IMR-90 (cell line): ENCODE measurements at places on chromosomes 2 and 18. TPM values are rescaled to one million over a fixed set of nuclear protein-coding genes. Genes with fewer than 3 reads are reported as not detected.

NT5DC4 gene
- total RNA-seq: not detected in 2 replicates

MOGAT1 gene
- not detected in 2 replicates for total RNA-seq

NMUR1 gene
- total RNA-seq: not detected in 2 replicates

GATA6 gene
- total RNA-seq: 2.5 and 3.3 TPM in 2 replicates

SOCS6 gene
- total RNA-seq: 53.9 and 57.4 TPM in 2 replicates

SULT6B1 gene
- total RNA-seq: not detected in 2 replicates

GPR17 gene
- not detected in 2 replicates for total RNA-seq

REEP1 gene
- total RNA-seq: under 0.01 TPM in 2 replicates

SP110 gene
- 9.3 and 11.1 TPM in 2 replicates for total RNA-seq

PROC gene
- 0.28 TPM in 1 of 2 replicates, not detected in the other for total RNA-seq

REG3G gene
- total RNA-seq: not detected in 2 replicates

MPV17 gene
- total RNA-seq: 70.4 and 80.5 TPM in 2 replicates

EGR4 gene
- total RNA-seq: not detected in 2 replicates

ALK gene
- not detected in 2 replicates for total RNA-seq

KIF1A gene
- under 0.01 TPM in 1 of 2 replicates, not detected in the other for total RNA-seq

INHA gene
- total RNA-seq: not detected in 2 replicates

STK39 gene
- total RNA-seq: 11.8 and 25.8 TPM in 2 replicates

ARPC2 gene
- total RNA-seq: 635 and 696 TPM in 2 replicates

CHRND gene
- not detected in 2 replicates for total RNA-seq

HRH4 gene
- not detected in 2 replicates for total RNA-seq

KCNJ3 gene
- total RNA-seq: not detected in 2 replicates

LGALSL gene
- total RNA-seq: 1.7 and 2.9 TPM in 2 replicates

CFAP210 gene
- total RNA-seq: not detected in 2 replicates

IL36G gene
- total RNA-seq: not detected in 2 replicates

ADD2 gene
- not detected in 2 replicates for total RNA-seq

TMEM17 gene
- 1.3 and 2.2 TPM in 2 replicates for total RNA-seq

SPP2 gene
- total RNA-seq: not detected in 2 replicates

DYNAP gene
- total RNA-seq: not detected in 2 replicates

CNDP1 gene
- total RNA-seq: not detected in 2 replicates

IL1RL2 gene
- total RNA-seq: 0.28 and 0.36 TPM in 2 replicates

APCDD1 gene
- 0.83 and 1.1 TPM in 2 replicates for total RNA-seq

CD207 gene
- total RNA-seq: not detected in 2 replicates

MPP4 gene
- 11.1 and 14.9 TPM in 2 replicates for total RNA-seq

MSH6 gene
- total RNA-seq: 48.9 and 72.5 TPM in 2 replicates

CDKL4 gene
- 0.28 TPM in 1 of 2 replicates, not detected in the other for total RNA-seq

COL4A3 gene
- not detected in 2 replicates for total RNA-seq

HOXD3 gene
- total RNA-seq: not detected in 2 replicates

AGAP1 gene
- total RNA-seq: 11.7 and 15.1 TPM in 2 replicates

ASB18 gene
- total RNA-seq: not detected in 2 replicates

GAL3ST2 gene
- total RNA-seq: not detected in 2 replicates

FMNL2 gene
- 10.9 and 15.6 TPM in 2 replicates for total RNA-seq
